Pulmonary artery endothelial cell (primary cell): ENCODE measurements at places on chromosomes 11 and 22. TPM values are rescaled to one million over a fixed set of nuclear protein-coding genes. Genes with fewer than 3 reads are reported as not detected.
A peak's percentile ranks its signal among the peaks of the same experiment; 100 is the strongest.

The ISX gene
- not detected in 2 replicates for total RNA-seq

The TRPT1 gene
- 13.4 and 20.0 TPM in 2 replicates for total RNA-seq

The DRICH1 gene
- 0.13 TPM in 1 of 2 replicates, not detected in the other for total RNA-seq

The ANGPTL5 gene
- total RNA-seq: not detected in 2 replicates

DNA sequence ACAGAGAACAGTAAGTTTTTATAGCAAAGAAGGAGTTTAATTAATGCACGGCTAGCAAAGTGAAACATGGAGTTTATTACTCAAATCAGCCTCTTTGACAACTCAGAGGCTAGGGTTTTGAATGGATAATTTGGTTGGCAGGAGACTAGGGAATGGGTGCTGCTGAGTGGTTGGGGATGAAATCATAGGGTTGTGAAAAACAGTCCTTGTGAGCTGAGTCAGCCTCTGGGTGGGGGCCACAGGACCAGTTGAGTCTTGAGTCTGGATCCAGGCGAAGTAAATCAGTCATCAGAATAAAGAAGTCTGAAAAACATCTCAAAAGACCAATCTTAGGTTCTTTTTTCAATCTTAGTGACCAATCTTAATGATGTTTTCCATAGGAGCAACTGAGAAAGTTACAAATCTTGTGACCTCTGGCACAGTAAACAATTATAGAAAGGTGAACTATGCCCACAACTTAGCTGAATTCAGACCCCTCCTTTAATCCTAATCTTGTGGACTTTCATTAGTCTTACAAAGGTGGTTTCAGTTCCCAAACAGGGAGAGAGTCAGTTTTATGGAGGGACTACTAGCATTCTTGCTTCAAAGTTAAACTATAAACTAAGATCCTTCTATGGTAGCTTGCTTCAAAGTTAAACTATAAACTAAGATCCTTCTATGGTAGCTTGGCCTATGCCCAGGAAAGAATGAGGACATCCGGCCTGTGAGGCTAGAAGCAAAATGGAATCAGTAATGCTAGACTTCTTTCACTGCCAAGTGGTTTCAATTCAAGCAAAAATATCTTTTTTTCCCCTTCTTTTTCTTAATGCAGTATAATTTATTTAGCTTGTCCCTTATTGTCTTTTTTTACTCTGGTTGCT lies 84.5 kb downstream of the AASDHPPT start:
- DNase-seq: no peak

GRCh38 chr11:59011655-59012397 lies 72.5 kb downstream of the GLYATL1 start:
- no peak for DNase-seq

DNA sequence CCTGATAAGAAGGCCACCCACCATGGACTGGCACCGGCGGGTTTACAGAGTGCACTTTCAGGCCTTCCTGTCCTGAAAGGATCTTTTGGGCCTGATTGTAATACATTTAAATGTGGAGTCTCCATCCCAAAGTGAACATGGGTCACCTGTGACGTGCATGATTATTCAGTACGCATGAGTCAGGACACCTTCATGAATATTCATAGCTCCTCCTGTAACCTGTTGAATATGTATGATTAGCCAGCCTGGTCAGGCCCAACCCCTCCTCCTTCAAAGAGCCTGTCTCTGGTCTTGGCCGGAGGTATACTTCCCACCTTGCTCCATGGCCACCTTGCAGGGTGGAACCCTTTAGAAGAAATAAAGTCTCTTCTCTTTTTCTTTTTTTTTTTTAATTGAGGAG lies 75.9 kb upstream of the NUP50 start:
- DNase-seq: no peak

- DNase-seq: no peak
Observed at GRCh38 chr11:84963240-84963639, 663.9 kb downstream of the DLG2 start.

GRCh38 chr22:31253949-31254348 lies 38.3 kb downstream of the PIK3IP1 start:
- DNase-seq: peak; percentile 88

DNA sequence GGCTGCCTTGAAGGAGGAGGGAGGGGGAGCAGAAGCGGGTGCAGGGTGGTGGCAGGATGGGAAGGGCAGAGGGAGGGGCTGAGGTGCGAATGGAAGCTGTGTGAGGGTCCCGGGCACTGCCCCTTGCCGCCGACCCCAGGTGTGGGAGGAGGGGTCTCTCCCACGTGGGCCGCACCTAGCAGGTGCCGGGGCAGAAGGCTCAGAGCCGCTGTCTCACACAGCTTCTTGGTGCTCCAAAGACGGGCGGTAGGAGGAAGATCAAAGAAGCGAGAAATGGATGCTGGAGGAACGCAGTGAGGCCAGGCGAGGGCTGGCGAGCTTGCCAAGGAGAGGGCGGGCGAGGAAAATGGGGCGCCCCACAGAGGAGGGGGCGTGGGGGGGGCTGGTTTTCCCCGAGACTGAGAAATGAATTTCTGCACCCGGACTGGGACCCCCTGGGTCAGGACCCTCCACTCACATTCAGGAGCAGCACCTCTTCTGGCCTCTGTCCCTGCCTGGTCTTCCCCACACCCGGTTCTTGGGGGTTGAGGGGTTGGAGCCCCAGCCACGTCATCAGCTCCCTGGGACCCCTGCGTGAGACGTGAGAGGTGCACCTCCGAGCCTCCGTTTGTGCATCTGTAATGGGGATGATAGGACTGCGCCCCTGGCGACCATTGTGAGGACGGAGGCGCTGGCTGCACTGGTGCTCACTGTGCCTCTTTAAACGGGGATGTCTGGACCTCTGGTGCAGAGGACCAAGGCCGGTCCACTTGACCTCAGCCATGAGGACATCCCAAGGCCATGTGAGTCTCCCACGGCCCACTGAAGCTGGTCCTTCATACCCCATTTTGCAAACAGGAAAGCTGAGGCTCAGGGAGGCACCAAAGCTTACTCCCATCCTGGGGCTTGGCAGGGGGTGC lies 16.8 kb downstream of the LSP1 start:
- DNase-seq: no peak

DNA sequence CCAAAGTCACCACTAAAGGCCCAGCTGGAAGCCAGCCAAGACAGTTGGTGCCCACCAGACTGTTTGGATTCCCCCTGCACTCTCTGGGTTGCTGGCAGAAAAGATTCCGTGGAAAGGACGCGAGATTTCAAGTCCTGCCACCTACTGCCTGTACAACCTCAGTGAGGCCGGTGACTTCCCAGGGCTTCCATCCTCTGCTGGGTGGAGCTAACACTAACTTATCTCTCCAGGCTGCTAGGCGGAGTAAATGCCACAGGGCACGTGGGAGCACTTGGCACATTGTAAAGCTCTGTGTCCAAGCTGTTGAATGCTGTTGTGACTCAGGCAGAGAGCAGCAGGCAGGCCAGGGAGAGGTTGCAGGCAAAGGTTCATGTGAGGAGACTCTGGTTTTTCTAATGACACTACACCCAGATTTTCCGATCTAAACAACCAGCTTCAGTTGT lies 50.9 kb upstream of the CDON start:
- DNase-seq: peak; percentile 57

GRCh38 chr11:18669711-18670110 lies 28.9 kb upstream of the TMEM86A start:
- no peak for DNase-seq

DNA sequence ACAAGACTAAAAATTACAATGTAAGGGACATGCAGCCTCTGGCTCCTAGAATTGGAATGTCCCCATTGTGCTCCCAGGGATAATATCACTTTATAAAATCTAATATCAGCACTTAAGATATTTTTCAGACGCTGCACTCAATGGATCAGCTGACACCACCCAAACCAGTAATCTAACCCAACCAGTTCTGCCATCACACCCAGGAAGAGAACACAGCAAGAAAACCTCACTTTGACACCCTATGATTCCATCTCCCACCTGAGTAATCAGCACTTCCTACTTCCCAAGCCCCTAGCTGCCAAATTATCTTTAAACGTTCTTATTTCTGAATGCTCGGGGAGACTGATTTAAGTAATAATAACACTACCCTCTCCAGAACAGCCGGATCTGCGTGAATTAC lies 2.6 kb downstream of the CASP4 start:
- no peak for DNase-seq

- DNase-seq: no peak
Observed at GRCh38 chr22:23065069-23065451, 5.3 kb upstream of the GNAZ start.

- no peak for DNase-seq
Observed at GRCh38 chr22:24391836-24392217, 35.6 kb upstream of the ADORA2A start.

- DNase-seq: no peak
Observed at GRCh38 chr11:61698173-61698948, 18.2 kb downstream of the DAGLA start.
